ENCODE measurements at places on chromosomes 6 and 20. TPM values are rescaled to one million over a fixed set of nuclear protein-coding genes. Genes with fewer than 3 reads are reported as not detected.

The SGK2 gene
- total RNA-seq: 0.93 TPM

The AAR2 gene
- total RNA-seq: 21.2 TPM

The PPIL6 gene
- total RNA-seq: 21.2 TPM

The HUS1B gene
- 1.9 TPM for total RNA-seq

The TP53TG5 gene
- total RNA-seq: not detected

The CALHM4 gene
- not detected for total RNA-seq

The TPBG gene
- 134 TPM for total RNA-seq

The EPPIN gene
- not detected for total RNA-seq

The CST7 gene
- not detected for total RNA-seq

The TGM3 gene
- 16.7 TPM for total RNA-seq

The LY6G6F gene
- not detected for total RNA-seq

Measured in nasal cavity respiratory epithelium epithelial cell of viscerocranial mucosa (primary cell).